ENCODE measurements at places on chromosomes 6 and 20. TPM values are rescaled to one million over a fixed set of nuclear protein-coding genes. Genes with fewer than 3 reads are reported as not detected.

GRCh38 chr6:12354499-12354898, 64.3 kb downstream of the EDN1 start:
- no peaks in the 10 kb centered on the region for H3K27me3 ChIP-seq
- peaks cover 48% of the 10 kb centered on the region for H3K4me1 ChIP-seq
- no peak overlapping the region for H3K4me3 ChIP-seq
- no peak for DNase-seq
- H3K27ac ChIP-seq: no peak overlapping the region

GRCh38 chr6:120056085-120056484, 706.5 kb upstream of the MAN1A1 start:
- H3K27me3 ChIP-seq: no peaks in the 10 kb centered on the region
- H3K36me3 ChIP-seq: no peaks in the 10 kb centered on the region
- H3K4me1 ChIP-seq: no peaks in the 10 kb centered on the region
- peak; percentile 7 for DNase-seq
- no peak overlapping the region for H3K27ac ChIP-seq

Gene MYLK2
- total RNA-seq: not detected

Gene MICAL1
- 202 TPM for total RNA-seq

Measured in B cell (primary cell).